ENCODE measurements at places on chromosomes 16 and 17. TPM values are rescaled to one million over a fixed set of nuclear protein-coding genes. Genes with fewer than 3 reads are reported as not detected.

GRCh38 chr16:69326172-69326873, 4.1 kb downstream of the PDF start:
- no peak for DNase-seq

Gene SLC16A13
- total RNA-seq, result 6.7 TPM

Gene CNTNAP1
- 15.3 TPM for total RNA-seq

DNA sequence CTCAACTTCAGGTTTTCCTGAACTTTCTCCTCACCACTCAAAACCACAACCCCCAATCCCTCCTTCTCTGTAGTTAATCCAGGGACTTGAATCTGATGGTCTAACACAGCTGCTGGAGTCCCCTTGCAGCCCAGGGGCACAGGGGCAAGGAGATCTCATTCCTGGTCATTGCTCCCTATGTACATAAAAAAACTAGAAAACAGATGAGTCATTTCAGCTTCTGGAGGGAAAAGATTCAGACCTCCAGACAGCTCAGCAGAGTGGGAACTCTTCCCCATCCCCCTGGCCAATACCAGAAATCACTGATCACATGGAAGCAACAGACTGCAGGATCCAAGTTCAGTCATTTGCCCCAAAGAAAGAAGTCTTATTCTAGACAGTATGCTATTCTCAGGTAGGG, 62.1 kb downstream of the DYNLRB2 start:
- no peak for DNase-seq

GRCh38 chr16:76583466-76583865, 306.3 kb downstream of the CNTNAP4 start:
- no peak for DNase-seq

GRCh38 chr17:1375615-1376014, 24.4 kb downstream of the YWHAE start:
- DNase-seq, result no peak

Gene STH
- total RNA-seq, result not detected

Gene BAIAP3
- 3.9 TPM for total RNA-seq

GRCh38 chr17:17304521-17304985, 1.4 kb downstream of the NT5M start:
- DNase-seq, result no peak

DNA sequence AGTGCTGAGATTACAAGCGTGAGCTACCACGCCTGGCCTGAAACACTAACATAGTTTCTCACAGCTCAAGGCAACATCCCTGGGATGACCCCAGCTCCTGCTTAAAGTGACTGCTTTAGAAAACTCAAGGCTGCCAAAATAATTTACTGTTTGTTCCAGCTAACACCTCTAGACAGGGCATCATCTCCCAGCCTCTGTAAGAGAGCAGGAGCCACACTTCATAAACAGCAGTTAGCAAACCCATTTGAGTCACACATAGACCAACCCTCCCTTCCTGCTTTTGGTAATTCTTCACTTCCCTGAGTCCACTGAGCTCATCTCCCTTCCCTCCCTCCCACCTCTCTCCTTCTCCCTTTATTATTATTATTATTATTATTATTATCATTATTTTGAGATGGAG, 201.3 kb downstream of the XYLT1 start:
- DNase-seq, result no peak

- DNase-seq, result no peak
These were observed 22.8 kb downstream of the TEX2 start for GRCh38 chr17:64240261-64240740.

Gene GNAO1
- 23.8 TPM for total RNA-seq

DNA sequence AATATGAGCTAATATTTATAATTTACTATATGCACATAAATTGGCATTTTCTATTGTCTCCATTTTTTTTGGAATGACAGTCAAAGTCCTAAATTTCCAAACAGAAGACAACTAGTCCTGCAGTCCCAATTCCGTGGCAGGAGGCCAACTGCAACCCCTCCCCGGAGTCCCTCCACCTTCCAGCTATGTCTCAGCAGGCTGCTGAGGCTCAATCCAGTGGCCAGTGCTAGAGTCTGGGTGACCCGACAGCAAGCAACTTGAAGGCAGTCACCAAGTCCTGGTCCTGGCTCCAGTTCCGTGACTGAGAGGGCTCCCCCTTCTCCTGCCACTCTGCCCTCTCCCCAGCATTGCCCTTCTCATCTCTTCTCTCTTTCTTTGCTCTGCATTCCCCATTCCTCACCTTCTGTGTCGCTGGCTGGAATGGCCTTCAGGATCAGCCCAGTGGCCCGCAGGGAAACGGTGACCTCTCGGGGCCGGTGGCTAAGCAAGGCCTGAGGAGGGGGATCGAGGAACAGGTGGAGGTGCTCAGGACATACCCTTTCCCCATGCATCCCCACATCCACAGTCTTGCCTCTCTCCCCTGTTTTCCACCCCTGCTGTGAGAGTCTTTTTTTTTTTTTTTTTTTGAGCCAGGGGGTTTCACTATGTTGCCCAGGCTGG, 22.4 kb upstream of the MFSD6L start:
- DNase-seq, result peak; percentile 32
